K562 (cell line): ENCODE measurements at places on chromosomes 4 and X. TPM values are rescaled to one million over a fixed set of nuclear protein-coding genes. Genes with fewer than 3 reads are reported as not detected.

NR3C2 gene
- total RNA-seq, result 0.13 and 0.16 TPM in 2 replicates

ETDB gene
- total RNA-seq, result not detected in 2 replicates

PPP2R2C gene
- total RNA-seq, result 0.04 TPM in 1 of 2 replicates, not detected in the other

DMRTC1B gene
- total RNA-seq, result not detected in 2 replicates

UGT2B15 gene
- total RNA-seq, result 0.16 TPM in 1 of 2 replicates, not detected in the other

TMEM31 gene
- not detected in 2 replicates for total RNA-seq

ITM2A gene
- total RNA-seq, result 57.4 and 58.9 TPM in 2 replicates

TREX2 gene
- 0.51 and 0.82 TPM in 2 replicates for total RNA-seq

APLN gene
- 0.04 TPM in 1 of 2 replicates, not detected in the other for total RNA-seq

PF4V1 gene
- total RNA-seq, result not detected in 2 replicates

HELT gene
- total RNA-seq, result not detected in 2 replicates

MAGEB1 gene
- 32.6 and 32.8 TPM in 2 replicates for total RNA-seq

MAGEA9B gene
- 12.8 and 14.9 TPM in 2 replicates for total RNA-seq

CT45A1 gene
- 2.7 and 3.1 TPM in 2 replicates for total RNA-seq

PPEF2 gene
- not detected in 2 replicates for total RNA-seq

ATP8A1 gene
- 0.11 and 0.38 TPM in 2 replicates for total RNA-seq

ITGB1BP2 gene
- total RNA-seq, result 1.8 and 2.6 TPM in 2 replicates

HSFX1 gene
- total RNA-seq, result not detected in 2 replicates

CNGA1 gene
- total RNA-seq, result 0.29 TPM in 1 of 2 replicates, not detected in the other

NRK gene
- 0.07 and 0.09 TPM in 2 replicates for total RNA-seq

HEPH gene
- total RNA-seq, result 51.8 and 55.8 TPM in 2 replicates

GJB1 gene
- total RNA-seq, result 0.11 TPM in 1 of 2 replicates, not detected in the other

MFAP3L gene
- 0.31 TPM in 1 of 2 replicates, not detected in the other for total RNA-seq

ZMAT1 gene
- total RNA-seq, result 0.04 TPM in 1 of 2 replicates, not detected in the other

SSX4 gene
- total RNA-seq, result 3.0 TPM in 2 replicates

PRDM5 gene
- total RNA-seq, result not detected in 2 replicates

F8A3 gene
- 0.25 TPM in 1 of 2 replicates, not detected in the other for total RNA-seq

SFRP2 gene
- total RNA-seq, result 0.29 and 0.38 TPM in 2 replicates

RHOH gene
- total RNA-seq, result 24.0 and 26.3 TPM in 2 replicates

VEGFC gene
- total RNA-seq, result not detected in 2 replicates

CLDN34 gene
- not detected in 2 replicates for total RNA-seq

IL1RAPL2 gene
- not detected in 2 replicates for total RNA-seq

TEC gene
- total RNA-seq, result 6.8 and 8.0 TPM in 2 replicates

PABPC1L2A gene
- total RNA-seq, result not detected in 2 replicates

RIPPLY1 gene
- total RNA-seq, result not detected in 2 replicates

CPZ gene
- total RNA-seq, result 1.5 and 1.6 TPM in 2 replicates

SPINK2 gene
- total RNA-seq, result not detected in 2 replicates

CT47B1 gene
- 0.16 TPM in 1 of 2 replicates, not detected in the other for total RNA-seq

MAOB gene
- 0.09 and 0.13 TPM in 2 replicates for total RNA-seq

SMIM10L2A gene
- total RNA-seq, result 0.13 and 0.18 TPM in 2 replicates

EXOC1L gene
- total RNA-seq, result 0.38 and 0.94 TPM in 2 replicates

PFKFB1 gene
- total RNA-seq, result 0.24 TPM in 1 of 2 replicates, not detected in the other

CT45A3 gene
- total RNA-seq, result 1.2 TPM in 1 of 2 replicates, not detected in the other

HAUS3 gene
- total RNA-seq, result 19.8 and 20.0 TPM in 2 replicates

TSPAN6 gene
- 0.11 and 0.27 TPM in 2 replicates for total RNA-seq

CSAG2 gene
- total RNA-seq, result not detected in 2 replicates

RENBP gene
- 9.6 and 14.8 TPM in 2 replicates for total RNA-seq

MAGEC3 gene
- total RNA-seq, result not detected in 2 replicates

CXCL13 gene
- total RNA-seq, result not detected in 2 replicates

MBNL3 gene
- total RNA-seq, result 0.24 and 0.63 TPM in 2 replicates

FGFBP1 gene
- total RNA-seq, result not detected in 2 replicates

VSIG1 gene
- total RNA-seq, result not detected in 2 replicates

DOK7 gene
- not detected in 2 replicates for total RNA-seq

PAPSS1 gene
- 32.1 and 35.0 TPM in 2 replicates for total RNA-seq

DUSP9 gene
- 13.0 and 14.1 TPM in 2 replicates for total RNA-seq
